ENCODE measurements at places on chromosomes 5 and 9.

DNA sequence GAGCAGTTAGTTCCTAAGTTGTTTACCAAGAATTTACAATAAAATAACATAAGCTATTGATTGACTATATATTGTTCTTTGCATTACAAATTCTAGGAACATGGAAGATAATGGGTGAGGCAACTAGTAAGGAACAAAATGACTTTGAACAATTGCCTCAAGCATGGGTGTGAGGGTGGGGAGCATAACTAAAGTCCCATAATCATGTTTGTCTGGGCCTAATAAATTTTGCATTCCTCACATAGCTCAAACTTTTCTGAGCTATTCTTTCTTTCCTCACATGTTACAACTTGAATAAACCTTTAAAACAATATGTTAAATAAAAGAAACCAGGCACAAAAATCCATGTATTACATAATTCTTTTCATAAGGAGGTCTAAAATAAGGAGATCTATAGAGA is 1066.1 kb downstream of the NR2F1-AS1 start:
- DNase-seq = no peak

GRCh38 chr9:84556556-84556955 is 113.0 kb upstream of the NTRK2 start:
- no peak for DNase-seq

DNA sequence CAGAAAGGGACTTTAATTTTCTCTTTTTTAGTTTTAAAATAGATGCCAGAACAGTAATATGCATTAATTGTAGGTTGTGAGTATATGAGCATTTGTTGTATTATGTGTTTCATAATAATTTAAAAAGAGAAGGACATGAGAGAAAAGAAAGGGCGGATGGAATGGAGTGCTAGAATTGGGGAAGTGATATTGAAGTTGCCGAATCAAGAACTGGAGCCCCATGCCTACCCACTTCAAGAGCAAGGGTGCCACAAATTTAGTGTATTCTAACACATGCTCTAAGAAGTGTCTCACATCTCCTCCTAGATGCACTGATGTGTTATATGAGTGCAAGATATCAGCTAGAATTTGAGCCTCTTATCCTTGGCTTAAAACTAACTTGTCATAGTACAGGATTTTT is 43.6 kb upstream of the FYB1 start:
- no peak for DNase-seq

DNA sequence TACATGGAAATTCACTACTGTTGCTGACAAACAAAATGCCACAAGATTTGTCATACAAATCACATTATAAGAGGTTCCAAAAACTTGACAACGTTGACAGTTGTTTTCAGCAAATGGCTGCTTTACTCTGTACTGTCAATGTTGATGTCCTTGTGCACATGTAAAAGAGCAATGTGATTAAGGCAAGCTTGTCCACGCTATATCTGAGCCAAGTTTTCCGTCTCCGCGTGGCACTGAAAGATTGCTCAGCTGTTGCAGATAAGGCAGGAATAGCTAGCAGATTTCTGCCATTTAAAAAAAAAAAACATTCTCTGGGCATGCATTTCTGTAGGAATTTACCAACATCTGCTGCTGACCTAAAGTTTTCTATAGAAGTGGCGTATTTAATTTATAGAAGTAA is 46.4 kb upstream of the MEF2C start:
- DNase-seq = no peak

DNA sequence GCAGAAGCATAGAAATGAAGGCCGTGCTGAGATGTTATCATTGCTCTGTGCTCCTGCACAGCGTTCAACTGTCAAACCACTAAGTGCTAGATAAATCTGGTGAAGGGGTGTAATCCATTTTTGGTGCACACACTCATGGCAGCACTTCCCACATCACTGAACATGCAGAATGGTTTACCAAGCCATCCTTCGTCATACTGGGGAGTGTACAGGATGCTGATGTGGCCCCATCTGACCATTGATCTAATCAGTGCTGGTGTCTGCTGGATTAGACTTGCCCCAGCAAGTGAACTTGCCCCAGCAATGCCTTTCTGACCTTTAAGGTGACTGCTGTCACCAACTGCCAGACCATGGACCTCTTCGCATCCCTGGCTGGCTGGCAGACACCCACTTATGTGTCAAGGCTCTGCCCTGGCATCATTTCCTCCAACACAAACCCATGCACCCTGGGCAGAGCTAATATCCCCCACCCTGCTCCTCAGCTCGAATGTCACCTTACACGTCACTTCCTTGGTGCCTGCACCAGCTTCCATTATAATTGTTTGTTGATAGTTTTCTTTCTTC is 4.2 kb upstream of the SEMA4D start:
- no peak for DNase-seq

DNA sequence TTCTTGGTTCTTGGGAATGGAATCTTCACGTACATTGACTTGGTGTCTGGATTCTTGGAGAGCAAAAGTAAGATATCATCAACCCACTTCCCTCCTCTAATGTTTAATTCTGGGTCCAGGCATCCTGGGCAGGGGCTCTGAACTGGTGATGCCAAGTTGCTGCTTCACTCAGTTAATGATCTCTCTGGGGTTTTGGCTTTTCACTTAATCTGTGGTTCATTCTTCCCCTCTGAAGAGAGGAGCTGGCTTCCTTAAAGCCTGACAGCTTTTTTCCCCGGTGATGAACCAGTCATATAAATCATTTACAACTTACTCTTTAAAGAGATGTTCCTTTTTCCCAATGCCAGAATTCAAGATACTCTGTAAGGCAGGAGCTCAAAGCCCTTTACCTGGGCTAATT is 65.9 kb downstream of the ARHGAP26 start:
- no peak for DNase-seq

DNA sequence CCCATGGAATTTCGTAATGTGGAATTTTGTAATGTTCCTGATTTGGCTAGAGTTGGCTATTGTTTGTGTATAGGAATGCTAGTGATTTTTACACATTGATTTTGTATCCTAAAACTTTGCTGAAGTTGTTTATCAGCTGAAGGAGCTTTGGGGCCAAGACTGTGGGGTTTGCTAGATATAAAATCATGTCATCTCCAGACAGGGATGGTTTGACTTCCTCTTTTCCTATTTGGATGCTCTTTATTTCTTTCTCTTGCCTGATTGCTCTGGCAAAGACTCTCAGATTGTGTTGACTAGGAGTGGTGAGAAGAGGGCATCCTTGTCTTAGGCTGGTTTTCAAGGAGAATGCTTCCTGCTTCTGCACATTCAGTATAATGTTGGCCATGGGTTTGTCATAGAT is 91.0 kb downstream of the NNT start:
- no peak for DNase-seq

DNA sequence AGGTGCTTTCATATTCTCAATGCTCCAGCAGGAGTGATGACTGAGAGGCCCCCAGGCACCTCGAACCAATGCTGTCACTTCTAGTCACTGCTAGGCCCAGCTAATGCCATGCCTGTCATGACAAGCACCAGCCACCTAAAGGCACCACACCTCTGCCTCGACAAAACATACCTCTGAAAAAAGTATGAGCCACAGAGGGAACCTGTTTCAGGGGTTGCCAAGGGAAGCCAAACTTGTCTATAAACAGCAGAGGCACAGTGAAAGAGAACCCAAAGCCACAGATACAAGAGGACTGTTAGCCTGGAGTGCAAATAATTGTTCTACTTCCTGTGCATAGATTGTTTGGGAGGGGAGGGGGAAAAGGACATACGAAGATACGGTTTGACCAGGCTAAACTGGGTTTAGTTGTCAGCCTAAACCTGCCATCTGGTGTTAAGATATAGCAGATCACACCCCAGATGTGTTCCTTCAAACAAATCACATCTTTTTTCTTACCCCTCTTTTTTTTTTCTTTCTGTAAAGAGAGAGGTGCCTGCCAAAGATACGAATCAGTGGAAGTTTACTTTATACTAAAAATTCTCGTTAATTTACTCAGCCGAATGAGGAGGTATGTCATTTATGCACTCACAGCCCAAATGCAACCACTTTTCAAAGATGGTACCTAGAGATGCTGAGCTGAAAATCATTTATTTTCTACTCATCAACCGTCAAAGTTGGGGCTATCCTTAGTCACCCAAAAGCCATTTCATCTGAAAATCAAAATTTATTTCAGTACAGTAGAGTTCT is 45.7 kb downstream of the BNC2 start:
- no peak for DNase-seq

- no peak for DNase-seq
These were observed 22.1 kb upstream of the PLCXD3 start for GRCh38 chr5:41532485-41532884.

GRCh38 chr9:85600675-85601263 is 141.0 kb downstream of the AGTPBP1 start:
- DNase-seq = no peak

DNA sequence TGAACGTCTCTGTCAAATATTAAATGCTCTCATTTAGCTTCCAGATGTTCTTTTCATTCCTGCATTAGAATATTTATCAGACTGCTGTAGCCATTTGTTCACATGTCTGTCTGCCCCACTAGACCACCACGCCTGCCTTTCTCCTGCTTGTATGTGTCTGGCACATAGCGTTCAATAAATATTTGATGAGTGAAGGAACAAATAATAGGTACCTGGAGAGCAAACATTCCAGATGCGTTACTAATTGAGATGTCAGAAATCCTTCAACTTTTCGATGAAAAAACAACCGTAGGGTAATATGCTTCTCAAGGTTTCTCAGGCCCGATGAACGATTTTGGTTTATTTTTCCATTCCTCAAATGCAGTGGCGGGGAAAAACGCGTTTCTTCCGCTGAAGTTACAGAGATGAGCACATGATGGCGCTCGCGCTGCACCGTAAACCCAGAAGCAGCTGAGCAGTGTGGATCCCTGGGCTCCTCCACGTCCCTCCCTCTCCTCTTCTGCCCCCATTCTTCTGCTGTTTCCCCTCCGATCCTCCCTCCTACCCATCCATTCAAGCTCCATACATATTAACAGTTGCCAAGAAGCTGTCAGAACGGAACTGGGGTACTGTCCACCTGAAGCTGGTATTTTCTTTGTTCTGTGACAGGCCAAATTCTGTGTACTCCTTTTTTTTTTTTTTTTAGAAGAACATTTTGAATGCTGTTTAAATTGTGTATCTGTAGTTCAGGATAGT is 245.4 kb downstream of the MPDZ start:
- no peak for DNase-seq

DNA sequence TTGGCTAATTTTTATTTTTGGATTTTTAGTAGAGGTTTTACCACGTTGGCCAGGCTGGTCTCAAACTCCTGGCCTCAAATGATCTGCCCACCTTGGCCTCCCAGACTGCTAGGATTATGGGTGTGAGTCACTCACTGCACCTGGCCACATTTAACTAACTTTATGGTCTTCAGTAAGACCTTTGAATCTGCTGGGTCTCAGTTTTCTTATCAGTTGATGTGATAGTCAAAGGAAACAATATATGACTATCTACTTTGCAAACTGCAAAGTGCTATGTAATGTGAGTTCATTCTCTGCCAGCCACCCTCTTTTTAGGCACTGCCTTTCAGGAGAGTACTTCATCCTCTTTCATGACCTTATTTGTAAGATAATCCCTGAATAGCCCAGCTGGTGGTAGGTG is 474.7 kb downstream of the PDE4D start:
- no peak for DNase-seq

- DNase-seq = no peak
These were observed 53.5 kb downstream of the COL5A1 start for GRCh38 chr9:134695144-134695543.

- no peak for DNase-seq
These were observed 136.5 kb downstream of the MRPL36 start for GRCh38 chr5:1663186-1663585.

- DNase-seq = no peak
These were observed 37.0 kb upstream of the IRX4 start for GRCh38 chr5:1919750-1920149.

DNA sequence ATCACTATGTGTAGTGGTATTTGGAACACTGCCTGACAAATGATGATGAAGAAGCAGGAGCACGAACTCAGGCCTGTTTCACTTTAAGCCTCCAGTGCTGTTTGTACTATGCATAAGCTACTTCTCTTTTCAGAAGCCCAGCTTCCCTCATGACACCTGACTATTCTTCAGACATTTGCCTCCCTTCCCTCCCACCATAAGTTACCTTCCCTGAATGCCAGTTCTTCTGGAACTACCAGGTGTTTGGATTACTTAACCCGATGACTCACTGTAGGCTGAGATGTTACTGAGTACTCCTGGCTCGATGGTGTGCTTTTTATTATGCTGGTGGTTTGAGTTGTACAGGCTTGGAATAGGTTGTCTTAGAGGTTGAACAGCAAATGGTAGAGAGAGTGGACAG is 180.0 kb downstream of the SPATA31D1 start:
- DNase-seq = no peak
